ENCODE measurements at places on chromosomes 2 and 18. TPM values are rescaled to one million over a fixed set of nuclear protein-coding genes. Genes with fewer than 3 reads are reported as not detected.

Gene DNAH7
- 0.75 TPM for polyA plus RNA-seq

Gene ZNF396
- polyA plus RNA-seq = 1.3 TPM

Gene C2orf80
- 3.3 TPM for polyA plus RNA-seq

Gene SLC9A4
- not detected for polyA plus RNA-seq

Gene PDE11A
- polyA plus RNA-seq = 0.36 TPM

Gene ERMN
- 73.4 TPM for polyA plus RNA-seq

Gene IL37
- polyA plus RNA-seq = not detected

Gene SH3RF3
- 2.3 TPM for polyA plus RNA-seq

Gene GULP1
- polyA plus RNA-seq = 0.73 TPM

Gene RESP18
- polyA plus RNA-seq = not detected

Gene CNTNAP5
- 0.90 TPM for polyA plus RNA-seq

Gene CACNB4
- 1.1 TPM for polyA plus RNA-seq

Gene SMPD4
- polyA plus RNA-seq = 51.3 TPM

Gene ITPRIPL1
- polyA plus RNA-seq = 5.4 TPM

Gene CNDP1
- 90.4 TPM for polyA plus RNA-seq

Gene SNTG2
- polyA plus RNA-seq = 1.9 TPM

Gene LRRTM4
- 1.1 TPM for polyA plus RNA-seq

Gene ACADL
- polyA plus RNA-seq = 0.81 TPM

Gene MC5R
- polyA plus RNA-seq = not detected

Gene SIGLEC15
- polyA plus RNA-seq = 6.3 TPM

Gene ARHGAP28
- 1.2 TPM for polyA plus RNA-seq
